ENCODE measurements at places on chromosomes 13 and 19. TPM values are rescaled to one million over a fixed set of nuclear protein-coding genes. Genes with fewer than 3 reads are reported as not detected.
A peak's percentile ranks its signal among the peaks of the same experiment; 100 is the strongest.

DNA sequence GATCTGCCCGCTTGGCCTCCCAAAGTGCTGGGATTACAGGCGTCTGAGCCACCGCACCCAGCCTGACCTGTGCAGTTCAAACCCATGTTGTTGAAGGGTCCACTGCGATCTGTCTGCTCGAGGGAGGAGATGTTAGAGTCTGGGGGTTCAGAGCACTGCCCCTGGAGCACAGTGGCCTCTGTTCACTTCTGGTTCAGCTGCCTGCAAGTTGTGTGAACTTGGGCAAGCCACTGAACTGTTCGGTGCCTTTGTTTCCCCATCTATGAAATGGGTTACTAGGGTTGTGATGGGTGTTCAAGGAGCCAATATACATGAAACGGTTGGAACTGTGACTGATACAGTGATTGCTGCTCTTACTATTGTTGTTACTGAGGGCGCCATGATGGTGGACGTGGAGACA, 1.7 kb downstream of the PLIN5 start:
- DNase-seq: no peak

GRCh38 chr13:28313579-28313978, 175.2 kb downstream of the PAN3 start:
- DNase-seq: peak; percentile 47

DNA sequence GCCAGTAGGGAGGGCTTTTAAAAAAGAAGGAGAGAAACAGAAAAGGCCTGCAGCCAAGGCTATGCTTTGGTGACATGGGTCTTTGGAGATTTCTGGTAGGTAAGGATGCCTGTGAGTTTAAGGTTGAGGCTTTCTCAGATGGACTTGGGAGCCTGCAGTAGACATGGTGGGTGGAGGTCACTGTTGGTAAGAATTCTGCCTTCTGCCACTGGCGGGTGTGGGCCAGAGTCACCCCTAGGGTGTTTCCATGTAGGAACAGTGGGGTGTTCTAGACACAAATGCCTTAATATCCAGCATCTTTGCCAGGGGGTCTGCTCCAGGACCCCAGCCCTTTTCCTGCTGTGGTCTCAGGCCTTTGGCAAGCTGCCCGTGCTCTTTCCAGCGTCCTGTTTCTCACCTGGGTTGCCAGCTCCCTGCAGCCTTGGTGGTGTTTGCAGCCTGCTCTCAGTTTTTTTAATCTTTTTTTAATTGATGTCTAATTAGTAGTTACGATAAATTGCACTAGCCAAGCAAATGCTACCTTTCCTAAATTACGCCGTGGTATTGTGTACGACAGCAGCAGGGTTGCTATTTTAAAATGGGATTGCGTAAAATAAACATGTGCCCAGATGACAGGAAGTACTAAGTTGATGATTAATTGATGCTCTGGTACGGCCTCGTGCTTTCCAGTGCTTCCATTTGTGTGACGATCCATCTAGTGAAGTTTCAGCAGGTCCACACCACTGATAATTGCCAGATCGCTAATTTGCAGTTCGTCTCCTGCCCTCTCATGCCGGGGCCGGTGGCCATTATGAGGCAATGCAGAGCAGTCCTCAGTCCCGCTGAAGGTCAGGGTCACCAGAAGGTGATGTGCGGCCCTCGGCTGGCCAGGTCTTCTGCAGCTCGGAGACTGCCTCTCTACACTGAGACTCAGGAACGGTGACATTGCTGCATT, 35.3 kb upstream of the NPAS1 start:
- peak; percentile 67 for DNase-seq

- DNase-seq: peak; percentile 82
Observed at GRCh38 chr19:15324791-15325519, 7.4 kb downstream of the BRD4 start.

GRCh38 chr19:35524181-35524837, 3.8 kb downstream of the SBSN start:
- DNase-seq: no peak

- no peak for DNase-seq
Observed at GRCh38 chr19:7395360-7396066, 46.8 kb downstream of the ARHGEF18 start.

GRCh38 chr19:49518033-49518432, 5.6 kb downstream of the FCGRT start:
- DNase-seq: no peak

DNA sequence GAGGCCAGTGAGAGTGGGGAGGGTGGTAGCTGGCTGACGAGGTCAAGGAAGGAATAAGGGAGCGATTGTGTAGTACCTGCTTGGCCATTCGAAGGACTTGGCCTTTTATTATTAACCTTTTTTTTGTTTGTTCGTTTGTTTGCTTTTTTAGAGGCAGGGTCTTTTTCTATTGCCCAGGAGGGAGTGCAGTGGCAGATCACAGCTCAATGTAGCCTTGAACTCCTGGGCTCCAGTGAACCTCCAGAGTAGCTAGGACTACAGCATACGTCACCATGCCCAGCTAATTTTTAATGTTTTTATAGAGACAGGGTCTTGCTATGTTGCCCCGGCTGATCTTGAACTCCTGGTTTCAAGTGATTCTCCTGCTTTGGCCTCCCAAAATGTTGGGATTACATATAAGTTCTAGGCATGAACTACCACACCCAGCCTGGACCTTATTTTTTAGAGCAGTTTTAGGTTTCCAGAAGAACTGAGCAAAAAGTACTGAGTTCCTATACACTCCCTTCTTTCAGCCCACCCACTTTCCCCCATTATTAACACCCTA, 25.5 kb downstream of the ARHGEF7 start:
- no peak for DNase-seq

DNA sequence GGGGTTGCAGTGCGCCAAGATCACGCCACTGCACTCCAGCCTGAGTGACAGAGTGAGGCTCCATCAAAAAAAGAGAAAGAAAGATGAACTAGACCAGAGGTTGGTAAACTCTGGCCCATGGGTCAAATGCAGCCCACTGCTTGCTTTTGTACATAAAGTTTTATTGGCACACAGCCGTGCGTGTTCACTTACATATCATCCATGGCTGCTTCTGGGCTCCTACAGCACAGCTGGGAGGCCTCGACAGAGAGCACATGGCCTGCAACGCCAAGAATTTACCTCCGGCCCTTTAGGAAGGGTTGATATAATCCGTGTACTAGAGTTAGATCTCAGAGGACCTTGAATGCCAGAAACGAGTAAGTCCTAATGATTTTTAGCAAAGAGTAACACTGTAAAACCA, 46.0 kb downstream of the GNG7 start:
- no peak for DNase-seq

DNA sequence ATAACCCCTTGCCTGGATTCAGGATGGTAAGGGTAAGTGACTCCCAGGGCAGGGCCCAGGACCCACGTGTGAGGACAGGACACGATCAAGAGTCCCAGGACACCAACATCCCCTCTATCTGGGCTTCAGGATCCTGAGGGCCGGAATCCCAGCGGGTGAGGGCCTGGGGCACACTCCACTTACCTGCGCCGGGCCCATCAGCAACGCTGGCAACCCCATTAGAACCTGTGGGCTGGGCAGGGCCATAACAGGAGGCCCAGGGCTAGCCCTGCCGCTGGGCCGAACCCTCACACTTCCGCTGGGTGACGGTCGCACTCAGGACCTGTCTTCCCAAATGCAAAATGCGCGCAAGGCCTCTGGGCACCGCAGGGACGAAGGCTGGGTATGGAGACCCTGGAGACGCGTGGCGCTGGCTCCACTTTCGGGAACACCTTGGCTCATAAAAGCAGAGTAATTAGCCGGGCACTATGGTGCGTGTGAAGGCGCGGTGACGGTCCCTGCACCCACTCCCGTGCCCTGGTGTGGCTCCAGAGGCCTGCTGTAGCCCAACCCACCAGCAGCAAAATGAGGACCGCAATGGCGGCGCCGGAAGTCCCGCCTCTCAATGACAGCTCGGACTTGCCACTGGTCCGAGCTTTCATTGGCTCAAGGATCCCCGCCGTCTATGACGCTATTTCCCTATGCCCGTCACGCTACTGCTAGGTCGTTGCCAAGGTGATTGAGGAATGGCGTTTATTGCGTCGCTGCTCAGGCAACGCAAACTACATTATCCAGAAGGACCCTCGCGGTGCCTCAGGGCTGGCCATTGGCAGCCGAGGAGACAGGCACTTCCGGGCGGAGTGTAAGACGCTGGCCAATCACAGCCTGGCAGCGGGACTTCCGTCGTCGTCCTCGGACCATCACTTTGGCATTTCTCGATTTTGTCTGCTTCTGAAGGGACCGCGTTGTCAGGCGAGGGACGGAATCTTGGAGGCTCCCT, at the start of gene ZNF132:
ZNF132 (minus strand) TSS at position 578 of the 979 bp plus-strand sequence; CDS start at position 246, 332 bp downstream.
- peak; percentile 99 for DNase-seq

DNA sequence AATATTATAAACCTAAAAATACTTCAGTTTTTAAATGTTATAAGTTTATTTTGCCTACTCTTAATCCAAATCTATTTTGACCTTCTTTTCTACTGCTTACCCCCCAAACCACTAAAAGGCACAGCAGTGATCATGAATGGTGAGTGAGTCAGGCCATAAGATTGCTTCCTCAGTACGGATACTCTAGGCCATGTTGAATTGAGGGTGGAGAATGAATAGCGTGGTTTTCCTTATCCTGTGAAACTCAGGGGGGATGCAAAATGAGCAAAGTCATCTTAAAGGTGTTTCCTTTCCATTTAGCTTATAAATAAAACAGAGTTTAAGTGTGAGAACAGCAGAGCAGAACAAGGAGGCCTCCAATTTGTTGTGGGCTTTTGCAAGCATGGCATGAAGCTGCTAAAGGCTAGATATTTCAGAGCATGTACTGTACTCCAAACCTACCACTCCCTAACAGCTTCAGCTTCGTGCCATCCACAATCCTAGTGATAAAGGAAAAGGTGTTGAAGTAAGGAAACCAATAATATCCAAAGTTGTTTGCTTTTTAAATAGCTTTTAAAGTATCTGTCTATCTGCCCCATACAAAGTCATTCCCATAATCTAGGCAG, 25.0 kb downstream of the SERPINE3 start:
- no peak for DNase-seq

BLVRB gene
- total RNA-seq: 163 TPM

LPAR2 gene
- total RNA-seq: 2.7 TPM

DNA sequence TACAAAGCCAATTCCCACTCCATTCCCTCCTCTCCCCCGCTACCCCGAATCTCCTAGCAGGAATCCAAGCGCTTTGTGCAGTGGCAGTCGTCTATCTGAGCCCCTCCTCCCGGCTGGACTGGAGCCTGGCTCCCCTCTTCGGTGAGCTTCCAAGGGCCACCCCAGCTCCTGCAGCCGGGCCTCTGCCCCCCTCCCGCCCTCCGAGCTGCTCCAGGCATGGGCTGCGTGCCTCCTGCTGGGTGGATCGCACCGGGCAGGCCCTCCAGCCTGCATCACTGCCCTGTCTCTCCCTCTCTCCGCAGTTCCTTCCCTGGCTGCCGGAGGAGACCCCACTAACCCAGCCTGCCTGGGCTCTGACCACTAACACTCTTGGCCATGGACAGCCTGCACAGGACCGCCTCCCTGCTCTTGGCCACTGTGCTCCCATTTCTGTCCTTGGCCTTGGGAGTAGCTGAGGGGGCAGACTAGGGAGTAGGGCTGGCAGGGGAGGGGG, 12.9 kb upstream of the LENG8 start:
- DNase-seq: peak; percentile 24

DNA sequence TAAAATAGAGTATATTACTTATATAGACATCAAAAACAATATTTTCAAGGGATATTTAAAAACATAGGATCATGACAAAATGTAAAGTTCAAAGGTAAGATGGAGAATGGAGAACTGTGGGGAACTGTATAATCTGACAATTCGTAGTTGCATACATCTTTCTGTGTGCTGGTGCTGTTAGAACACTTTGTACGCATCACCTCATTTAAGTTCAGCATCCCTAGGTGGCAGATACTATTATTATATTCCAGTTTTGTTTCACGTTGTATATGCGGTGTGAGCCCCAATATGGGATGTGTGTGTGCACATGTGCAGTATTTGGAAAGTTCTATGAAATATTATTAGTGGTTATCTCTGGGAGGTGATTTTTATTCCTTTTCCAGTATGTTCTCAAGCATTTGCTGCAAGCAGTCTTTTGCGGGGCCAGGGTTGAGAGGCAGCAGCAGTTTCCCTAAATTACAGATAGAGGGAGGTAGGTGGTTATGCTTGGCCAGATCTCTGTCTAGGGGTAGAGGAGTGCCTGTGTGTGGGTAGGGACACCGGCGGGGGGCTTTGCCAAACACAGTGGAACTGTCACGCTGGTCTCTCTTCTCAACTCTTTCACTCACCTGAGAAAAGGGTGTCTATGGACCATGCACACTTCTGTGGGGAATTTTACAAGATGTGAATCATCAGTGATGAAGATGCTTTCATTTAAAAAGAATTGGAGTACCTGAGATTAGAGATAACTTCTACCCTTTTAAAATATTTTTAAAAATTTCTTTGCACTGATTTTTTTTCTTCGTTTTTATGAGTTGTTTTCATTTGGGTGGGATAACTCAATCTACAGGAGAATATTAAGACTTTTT, 55.6 kb upstream of the ALOX5AP start:
- DNase-seq: no peak

DNA sequence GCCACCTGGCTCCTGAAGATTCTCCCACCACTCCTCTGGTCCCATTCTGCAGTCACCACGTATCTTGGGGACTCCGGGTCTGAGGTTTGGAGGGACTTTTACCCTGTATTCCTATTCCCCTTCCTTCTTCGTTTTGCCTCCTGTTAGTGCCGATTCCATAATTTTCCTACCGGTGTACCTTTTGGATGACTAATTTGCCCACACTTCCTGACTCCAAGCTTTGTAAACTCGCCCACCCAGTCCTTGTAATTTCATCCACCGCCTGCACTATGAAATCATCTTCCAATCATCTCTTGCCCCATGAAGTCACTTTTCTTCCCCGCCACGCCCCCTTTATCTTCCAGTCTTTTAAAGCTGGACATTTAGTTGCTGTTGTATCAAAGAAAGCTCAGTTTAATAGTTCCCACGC, 572 bp downstream of the UCHL3 start:
- DNase-seq: peak; percentile 57

DNA sequence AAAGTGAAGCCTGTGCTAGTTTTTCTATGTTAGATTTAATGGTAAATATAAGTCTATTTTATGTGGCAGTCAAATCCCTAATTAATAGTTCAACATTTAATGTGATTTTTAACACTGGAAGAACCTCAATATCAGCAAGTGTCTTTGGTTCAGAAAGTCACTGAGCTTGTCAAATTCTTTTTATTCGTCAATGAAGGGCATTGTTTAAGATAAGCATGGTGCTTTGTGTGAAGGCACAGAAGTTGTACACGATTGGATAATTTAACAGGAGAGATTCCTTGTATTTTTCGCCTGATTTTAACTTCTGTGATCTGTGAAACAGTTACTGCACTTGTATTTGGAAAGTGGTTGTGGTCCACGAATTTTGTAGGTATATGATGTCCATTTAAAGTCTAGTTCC, 30.2 kb upstream of the RB1 start:
- no peak for DNase-seq

DNA sequence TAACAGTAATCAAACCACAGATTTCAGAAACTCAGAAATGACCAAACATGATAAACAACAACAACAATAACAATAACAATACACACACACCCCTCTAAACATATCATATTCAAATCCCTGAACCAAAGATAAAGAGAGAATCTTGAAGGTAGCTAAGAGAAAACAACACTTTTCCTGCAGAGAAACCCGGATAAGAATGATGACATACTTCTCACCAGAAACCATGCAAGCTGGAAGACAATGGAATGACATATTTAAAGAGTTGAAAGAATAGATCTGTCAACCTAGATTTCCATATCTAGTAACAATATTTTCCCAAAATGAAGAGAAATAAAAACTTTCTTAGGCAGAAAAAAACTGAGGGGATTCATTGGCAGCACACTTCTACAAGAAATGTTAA, 138.1 kb downstream of the LIG4 start:
- no peak for DNase-seq

All from adrenal gland (tissue), 19 donors.